ENCODE measurements at places on chromosomes 6 and 20.

DNA sequence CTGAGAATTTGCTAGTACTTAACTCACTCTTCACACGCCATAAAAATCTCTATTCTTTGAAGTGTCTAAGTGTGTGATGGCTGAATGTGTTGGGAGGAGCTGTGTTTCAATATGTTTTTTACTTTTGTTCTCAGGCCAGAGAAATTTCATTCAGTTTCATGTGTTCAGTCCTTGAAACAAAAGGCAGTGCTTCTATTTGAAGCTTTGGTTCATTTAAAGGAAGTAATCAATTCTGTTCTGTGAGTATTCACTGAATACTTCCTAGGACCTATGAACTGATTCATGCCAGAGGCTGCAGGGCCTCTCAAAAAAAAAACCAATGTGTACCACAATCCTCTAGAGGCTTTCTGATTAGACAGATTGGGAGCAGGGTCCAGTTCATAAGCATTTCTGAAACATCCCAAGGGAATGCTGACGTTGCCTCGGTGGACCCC lies 12.4 kb upstream of the F13A1 start:
- DNase-seq, result no peak

GRCh38 chr6:167420858-167421766 lies 96.2 kb downstream of the TTLL2 start:
- DNase-seq, result no peak

DNA sequence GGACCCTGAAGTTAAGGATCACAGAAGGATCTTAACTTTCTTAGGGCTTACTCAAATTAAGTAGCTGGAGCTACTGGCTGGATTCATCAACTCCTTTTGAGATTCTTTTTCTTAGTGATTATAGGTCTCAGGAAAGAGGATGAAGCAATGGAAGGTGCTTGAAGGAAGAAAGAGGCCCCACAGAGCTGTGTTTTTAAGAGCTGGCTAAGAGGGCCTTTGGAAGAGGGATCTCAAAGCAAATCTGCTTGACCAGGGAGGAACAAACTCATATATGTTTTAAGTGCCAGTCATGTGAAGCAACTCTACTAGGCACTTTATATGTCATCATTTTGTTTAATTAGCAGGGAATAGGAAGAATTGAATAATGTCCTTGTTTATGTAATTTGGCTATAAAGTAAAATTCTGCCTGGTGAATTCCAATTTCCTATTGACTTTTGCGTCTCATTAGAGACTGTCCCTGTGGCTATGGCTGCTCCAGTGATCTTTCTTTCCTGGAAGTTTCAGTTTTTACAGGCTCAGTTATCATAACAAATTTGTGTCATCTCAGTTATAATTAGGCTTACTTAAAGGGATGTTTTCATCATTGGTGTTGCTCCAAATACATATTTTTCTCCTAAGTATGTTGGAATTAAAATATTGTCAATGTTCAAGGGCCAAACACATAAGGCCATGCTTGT lies 222.8 kb upstream of the CITED2 start:
- DNase-seq, result no peak

DNA sequence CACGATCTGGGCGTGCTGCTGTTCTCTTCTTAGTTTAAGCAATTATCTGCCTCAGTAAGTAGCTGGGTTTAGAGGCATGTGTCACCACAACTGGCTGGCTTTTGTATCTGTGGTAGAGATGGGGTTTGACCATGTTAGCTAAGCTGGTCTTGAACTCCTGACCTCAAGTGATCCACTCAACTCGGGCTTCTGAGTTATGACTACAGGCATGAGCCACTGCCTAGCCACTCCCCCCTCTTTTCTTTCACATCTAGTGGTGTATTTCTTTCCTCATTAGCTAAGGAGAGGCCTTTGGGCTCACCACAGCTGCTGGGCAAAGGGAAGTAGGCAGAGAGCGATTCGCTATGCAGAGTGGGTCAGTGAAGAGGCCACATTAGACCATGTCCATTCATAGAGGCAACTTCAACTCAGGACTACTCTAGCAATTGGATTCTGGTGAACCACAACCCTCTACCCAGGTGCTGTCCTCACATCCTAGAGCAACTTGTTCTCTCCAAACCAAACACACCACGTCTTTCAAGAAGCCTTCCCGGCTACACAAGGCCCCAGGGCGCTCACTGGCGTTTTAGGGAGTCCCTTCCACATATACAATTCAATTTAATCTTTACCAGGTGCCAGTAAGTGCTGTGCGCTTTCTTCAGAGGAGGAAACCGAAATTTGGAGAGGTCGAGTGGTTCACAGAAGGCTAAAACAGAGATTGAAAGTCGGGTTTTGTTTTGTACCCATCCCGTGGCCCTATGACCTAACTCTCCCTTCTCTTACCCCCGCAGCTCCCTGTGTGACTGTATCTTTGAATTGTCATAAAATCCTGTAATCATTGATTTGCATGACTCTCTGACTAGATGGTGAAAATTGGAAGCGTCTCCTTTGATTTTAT lies 26.5 kb upstream of the GFOD1 start:
- no peak for DNase-seq

GRCh38 chr6:3612341-3613041 lies 139.0 kb downstream of the PXDC1 start:
- peak; percentile 84 for DNase-seq

DNA sequence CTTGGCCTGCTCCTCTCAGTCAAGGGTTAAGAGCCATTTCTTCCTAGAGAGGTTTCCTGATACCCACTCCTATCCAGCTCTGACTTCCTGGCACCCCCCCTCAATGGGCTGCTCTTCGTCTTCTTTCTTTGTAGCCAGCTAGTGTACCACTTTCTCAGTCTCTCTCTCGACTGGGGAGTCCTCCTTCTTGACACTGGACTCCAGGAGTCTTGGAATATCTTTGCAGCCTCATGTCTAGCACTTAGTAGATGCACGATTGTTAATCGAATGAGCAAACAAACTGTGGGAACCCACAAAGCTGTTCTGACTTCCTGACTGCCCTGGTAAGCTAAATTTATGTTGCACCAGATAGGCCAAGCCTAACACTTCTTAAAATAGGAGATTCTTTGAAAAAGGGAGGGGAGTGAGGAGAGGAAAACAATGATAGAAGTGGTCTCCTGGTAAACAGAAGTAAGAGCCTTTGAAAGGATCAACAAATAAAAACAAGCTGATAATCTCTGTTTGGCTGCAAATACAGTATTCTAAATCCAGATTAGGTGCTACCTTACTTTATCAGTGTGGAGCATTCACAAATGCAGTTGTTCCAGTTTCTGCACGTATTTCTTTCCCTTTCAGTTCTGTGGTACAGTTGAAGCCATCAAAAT lies 160.1 kb upstream of the CITED2 start:
- no peak for DNase-seq

DNA sequence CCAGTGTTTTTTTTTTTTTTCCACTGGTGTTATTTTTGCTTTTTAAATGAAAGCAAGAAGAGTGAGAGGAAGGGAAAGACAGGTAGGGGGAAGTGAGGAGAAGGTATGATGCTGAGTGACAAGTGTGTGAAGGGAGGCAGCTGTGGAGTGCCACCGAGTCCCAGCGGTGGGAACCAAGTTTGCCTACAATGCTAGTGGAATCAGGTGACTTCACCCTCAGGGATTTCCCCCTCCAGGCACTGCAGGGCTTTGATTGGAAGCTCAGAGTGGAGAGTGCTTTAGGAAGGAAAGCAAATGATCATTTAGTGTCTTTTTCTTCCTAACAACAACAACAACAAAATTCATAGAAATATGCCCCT lies 120.5 kb upstream of the ENPP5 start:
- DNase-seq, result no peak

DNA sequence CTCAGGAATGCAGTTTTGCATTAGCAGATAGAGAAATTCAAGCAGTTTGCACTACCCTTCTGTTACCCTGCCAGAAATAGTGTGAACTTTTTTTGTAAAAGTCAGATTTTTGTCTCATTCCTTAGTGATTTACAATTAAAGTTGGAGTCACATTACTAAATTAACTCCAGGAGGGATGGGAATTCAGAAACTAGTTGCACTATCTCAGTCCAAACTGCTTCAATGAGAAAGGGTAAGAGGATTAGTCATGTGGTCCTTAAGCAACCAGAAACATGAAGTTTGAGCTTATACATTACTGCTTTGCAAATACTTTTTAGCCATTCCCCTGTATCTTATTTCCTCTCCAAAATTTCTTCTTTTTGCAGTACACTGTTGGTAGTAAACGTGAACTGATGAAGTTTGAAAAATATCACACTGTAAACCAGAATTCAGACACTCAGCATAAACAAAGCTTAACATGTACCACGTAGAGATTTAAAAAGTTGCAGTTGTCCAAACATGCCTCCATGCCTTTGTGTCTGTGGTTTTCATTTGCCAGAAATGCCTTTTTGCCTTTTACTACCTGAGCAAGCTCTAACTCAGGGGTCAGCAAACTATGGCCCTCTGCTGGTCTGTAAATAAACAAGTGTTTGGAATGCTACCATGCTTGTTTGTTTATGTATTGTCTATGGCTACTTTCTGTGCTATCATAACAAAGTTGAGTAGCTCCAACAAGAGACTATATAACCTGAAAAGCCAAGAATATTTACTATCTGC lies 49.7 kb downstream of the TP53INP2 start:
- DNase-seq, result no peak

- no peak for DNase-seq
These were observed 6.0 kb downstream of the CLPSL1 start for GRCh38 chr6:35786810-35787209.

DNA sequence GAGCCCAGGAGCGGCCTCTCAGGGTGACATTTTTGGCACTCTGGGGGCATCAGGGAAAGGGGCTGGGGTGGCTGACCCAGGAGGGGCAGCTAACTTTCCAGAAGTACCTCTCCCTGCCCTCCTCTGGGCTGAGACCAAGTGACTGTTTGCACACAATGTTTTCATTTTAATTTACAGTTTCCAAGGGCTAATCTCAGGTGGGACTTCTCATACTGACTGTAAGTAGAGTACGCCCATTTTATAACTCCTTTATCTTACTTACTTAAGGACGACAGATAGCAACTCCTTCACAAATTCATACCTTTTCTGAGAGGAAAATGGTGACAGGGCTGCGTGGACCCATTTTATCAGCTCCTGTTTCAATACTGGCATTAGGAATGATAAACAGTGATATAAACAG lies 172.9 kb upstream of the EXOC2 start:
- DNase-seq, result no peak

- no peak for DNase-seq
These were observed 148.5 kb upstream of the ATXN1 start for GRCh38 chr6:16909658-16910360.

DNA sequence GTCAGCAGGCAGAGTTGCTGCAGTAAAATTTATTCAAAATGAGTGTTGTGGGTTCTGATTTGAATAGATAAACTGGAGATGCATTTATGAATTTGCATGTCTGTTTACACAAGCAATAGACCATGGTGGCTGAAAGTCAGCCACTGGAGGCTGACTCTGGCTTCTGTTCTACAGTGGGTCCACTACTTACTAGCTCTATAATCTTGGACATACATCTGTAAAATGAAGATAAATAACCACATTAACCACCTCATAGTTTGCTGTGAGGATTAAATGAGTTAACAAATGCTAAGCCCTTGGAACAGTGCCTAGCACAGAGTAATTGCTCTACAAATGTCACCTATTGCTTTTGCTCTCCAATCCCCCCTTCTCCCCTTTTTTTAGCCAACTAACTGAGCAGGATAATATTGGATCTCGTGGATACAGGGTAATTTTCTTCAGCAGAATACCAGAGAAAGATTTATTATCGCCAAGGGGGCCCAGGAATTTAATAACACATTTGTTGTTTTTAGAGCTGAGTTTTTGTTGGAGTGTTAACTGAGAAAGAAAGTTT lies 1.4 kb upstream of the PM20D2 start:
- no peak for DNase-seq

- DNase-seq, result no peak
These were observed 276.3 kb upstream of the AGPAT4 start for GRCh38 chr6:161549977-161550655.

DNA sequence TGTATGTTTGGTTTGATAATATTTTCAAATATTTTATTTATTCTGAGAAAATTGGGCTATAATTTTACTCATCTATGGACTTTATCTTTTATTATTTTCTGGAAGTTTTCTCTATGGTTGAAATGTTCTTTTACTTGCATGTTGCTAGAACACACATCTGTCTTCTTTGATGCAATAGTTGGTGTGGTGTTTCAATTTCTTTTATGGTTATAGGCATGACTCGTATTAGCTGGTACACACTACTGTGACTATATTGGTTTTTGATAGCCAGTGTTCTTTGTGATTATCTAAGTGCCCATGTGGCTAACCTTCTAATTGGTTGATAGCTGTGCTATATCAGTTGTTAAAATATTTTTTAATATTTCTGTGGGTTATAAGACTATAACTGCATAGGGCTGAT lies 1343.3 kb upstream of the GJE1 start:
- no peak for DNase-seq

GRCh38 chr20:25984933-25985332 lies 288.3 kb upstream of the ZNF337 start:
- DNase-seq, result no peak
